ENCODE measurements at places on chromosomes 4 and X.

- no peak for DNase-seq
Measured at GRCh38 chrX:69396916-69397315, 107.2 kb upstream of the NALF2 start.

GRCh38 chr4:16437836-16438235 is 211.6 kb upstream of the TAPT1 start:
- DNase-seq: no peak

DNA sequence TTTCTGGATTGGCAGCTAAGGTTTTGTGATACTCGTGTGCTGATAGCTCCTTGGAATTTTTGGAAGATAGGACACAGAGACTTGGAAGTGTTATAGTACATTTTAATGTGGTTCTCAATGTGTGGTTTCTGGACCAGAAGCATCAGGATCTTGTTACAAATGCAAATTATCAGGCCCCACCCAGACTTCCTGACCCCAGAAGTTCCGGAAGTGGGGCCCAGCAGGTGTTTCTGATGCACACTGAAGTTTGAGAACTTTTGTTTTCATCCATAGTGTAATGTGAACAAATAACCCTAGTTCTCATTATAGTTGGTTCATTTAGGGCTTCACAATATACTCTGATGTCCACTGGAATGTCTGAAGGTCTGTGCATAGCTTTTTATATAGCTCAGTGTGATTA is 49.6 kb downstream of the LAMP2 start:
- DNase-seq: no peak

DNA sequence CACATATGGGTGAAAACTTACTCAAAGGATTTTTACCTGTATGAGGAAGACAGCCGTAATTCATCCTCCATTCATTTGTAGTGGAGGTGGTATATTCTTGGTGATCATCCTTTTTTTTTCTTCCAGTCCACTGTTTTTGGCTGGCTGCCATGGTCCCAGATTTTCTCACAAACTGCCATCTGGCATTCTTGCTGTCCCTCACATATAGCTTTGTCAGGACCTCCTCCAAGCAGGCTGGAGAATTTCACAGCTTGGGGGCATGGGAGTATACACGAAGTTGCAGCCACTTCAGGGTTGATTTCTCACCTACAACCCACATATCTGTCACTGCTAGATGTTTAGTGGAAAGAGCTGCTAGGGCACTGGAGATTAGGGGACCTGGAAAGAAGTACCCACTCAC is 401.0 kb downstream of the IL1RAPL1 start:
- DNase-seq: no peak

- no peak for DNase-seq
Measured at GRCh38 chr4:30972542-30972941, 252.4 kb downstream of the PCDH7 start.

DNA sequence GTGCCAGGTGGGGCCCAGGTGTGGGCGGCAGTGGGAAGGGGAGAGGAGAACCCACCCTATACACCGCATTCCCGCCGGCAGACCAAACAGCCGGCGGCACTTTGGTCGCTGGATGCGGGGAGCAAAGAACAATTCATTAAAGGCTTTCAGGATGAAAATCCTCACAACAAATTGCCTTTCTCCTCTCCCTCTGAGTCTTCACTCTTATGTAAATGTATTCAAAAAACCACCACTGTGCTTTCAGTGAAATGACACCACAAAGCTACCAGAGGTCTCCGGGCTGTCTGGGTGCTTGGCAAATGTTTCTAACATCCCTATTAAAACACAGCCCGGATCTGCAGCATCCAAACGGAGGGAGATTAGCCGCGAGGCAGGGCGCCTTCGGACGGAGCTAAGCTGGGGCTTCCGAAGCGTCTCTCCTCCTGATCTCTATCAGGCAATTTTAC is 171.8 kb upstream of the TBL1X start:
- no peak for DNase-seq

- no peak for DNase-seq
Measured at GRCh38 chrX:22399437-22400192, 126.9 kb downstream of the CBLL2 start.

DNA sequence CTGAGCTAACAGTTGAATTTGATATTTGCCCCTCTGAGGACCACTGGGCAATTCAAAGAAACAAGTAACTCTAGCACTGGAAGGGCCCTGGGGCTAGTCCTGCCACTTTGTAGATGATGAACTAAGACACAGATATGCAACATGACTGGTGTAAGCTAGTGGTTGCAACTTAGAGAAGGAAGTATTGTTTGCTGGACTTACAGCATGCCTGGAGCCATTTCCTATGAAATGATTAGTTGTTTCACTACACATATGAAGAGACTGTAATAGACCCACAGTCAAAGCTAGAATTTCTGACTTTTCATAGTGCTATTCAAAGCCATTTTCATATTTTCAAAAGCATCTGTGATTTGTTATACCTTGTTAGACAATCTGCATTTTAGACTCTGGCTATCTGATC is 96.2 kb downstream of the TSPAN7 start:
- no peak for DNase-seq

- DNase-seq: no peak
Measured at GRCh38 chrX:81195712-81196111, 6.0 kb downstream of the HMGN5 start.

DNA sequence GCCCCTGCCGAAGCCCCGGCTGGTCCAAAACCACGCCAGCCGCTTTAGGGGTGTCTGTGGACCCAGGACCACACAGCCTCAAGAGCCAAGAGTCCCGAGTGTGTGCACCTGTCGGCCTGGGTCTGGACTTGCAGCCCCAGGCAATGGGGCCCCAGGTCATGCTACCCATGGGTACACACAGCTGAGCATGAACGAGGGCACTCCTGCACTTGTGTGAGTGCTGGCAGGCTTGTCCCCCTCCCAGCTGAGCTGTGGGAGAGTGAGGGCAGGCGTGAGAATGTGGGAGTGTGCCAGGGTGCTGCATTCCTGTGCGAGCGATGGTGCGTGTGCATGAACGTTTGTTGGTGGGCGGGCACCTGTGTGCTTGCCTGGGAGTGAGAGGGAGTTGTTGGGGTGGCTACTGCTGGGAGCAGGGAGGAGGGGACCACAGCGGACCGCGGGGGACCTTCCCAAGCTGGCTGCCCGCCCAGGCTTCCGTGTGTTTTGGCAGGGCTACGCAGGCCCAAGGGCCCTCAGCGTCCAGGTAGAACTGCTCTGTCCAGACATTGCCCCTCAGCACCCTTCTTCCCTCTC is 30.8 kb downstream of the BLOC1S4 start:
- no peak for DNase-seq

DNA sequence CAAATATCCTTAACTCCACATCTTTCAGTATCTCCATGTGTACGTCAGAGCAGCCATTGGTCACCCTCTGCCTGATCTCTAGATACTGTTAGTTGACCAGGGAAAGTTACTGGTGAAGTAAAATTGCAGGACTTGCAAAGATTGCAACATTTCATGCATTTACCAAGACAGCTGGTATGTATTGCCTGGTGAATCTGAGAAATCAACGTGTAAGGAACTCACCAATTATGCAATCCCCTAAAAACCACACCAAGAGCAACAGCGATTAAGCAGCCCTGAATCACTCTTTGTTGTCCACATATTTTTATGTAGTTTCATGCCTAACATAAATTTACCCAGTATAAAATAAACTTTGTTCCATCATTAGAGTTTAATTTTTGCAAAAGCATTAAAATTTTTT is 271.2 kb downstream of the NLGN4X start:
- no peak for DNase-seq

GRCh38 chrX:20046223-20046622 is 55.4 kb upstream of the BCLAF3 start:
- DNase-seq: no peak

- DNase-seq: no peak
Measured at GRCh38 chr4:80918004-80918403, 112.5 kb upstream of the BMP3 start.

- peak; percentile 78 for DNase-seq
Measured at GRCh38 chr4:119628281-119629141, at the start of gene PDE5A. Gene PDE5A, minus strand, starts transcription at chr4:119628804. Its CDS starts 133 bp downstream, at chr4:119628671.

DNA sequence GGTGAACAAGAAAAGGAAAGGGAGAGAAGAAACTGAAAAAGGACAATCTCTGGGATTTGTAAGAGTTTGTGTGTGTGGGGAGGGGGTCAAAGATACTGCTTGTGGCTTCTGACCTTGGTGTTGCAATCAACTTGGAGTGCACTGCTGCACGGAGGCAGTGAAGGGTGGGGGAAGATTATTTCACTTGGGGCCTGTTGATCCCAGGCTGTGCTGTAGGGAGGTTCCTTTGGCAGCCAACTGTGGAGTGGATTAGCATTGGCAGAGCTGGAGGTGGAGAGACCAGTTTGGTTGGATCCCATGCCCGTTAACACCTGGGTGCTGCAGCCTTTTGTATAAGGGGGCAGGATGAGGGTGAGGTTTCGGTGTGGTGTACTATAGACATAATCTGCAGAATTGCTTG is 38.2 kb downstream of the AFF1 start:
- DNase-seq: peak; percentile 81

DNA sequence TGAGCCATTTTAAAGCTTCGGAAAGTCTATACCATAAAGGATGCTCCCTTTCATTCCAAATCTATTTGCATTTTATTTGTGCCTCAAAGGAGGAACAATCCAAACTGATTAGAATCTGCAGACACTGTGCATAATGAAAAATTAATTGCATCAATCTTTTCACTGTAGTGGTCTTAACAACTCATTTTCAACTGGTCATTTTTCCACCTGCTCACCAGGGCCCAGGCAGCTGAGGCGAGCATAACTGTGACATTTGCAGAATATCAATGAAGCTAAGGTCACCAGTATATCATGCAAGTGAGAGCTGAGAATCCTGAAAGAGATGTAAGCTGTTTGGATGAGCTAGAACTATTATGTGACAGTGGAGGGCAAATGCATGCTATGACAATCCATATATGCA is 387.3 kb upstream of the TECRL start:
- DNase-seq: no peak

GRCh38 chr4:109134268-109134667 is 168.2 kb downstream of the COL25A1 start:
- DNase-seq: no peak

DNA sequence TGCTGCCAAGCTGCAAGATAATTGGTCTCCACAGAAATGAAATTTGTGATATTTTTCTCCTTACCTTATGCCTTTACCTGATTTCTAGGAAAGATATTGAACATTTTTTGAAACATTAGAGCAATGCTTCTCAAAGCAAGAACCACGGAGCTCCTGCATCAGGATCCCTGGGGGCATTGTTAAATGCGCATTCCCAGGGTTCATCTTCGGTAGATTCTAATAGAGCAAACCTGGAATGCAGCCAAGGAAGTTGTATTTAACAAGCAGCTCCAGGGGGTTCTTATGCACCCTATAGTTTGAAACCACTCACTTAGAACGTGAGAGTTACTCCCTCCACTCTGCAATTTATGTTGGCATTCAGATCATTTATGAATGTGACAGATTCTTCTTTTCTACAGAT is 126.2 kb downstream of the SLC39A8 start:
- no peak for DNase-seq

- no peak for DNase-seq
Measured at GRCh38 chr4:72629540-72629939, 60.5 kb upstream of the ADAMTS3 start.

DNA sequence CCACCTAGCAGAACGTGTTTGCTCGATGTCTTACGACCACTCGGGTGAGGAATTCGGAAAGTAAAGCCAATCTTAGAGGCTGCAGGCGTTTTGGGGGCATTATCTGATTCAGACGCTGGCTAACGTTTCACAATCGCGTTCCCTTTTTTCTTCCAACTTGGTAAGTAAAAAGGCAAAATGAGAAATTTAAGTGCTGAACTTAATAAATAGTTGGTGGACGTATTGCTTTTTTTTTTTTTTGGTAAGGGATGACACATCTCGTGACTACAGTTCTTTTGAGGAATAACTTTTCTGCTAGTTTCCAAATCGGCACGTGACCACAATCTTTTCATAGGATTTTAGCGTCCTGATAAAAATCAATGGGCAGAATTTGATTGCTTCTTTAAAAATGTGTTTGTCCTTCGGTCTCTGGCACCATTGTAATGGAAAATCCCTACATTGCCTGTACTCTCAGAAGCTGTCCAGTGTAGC is 848 bp downstream of the RAB9A start:
- no peak for DNase-seq

GRCh38 chrX:145856181-145856580 is 38.6 kb downstream of the SLITRK2 start:
- DNase-seq: no peak

DNA sequence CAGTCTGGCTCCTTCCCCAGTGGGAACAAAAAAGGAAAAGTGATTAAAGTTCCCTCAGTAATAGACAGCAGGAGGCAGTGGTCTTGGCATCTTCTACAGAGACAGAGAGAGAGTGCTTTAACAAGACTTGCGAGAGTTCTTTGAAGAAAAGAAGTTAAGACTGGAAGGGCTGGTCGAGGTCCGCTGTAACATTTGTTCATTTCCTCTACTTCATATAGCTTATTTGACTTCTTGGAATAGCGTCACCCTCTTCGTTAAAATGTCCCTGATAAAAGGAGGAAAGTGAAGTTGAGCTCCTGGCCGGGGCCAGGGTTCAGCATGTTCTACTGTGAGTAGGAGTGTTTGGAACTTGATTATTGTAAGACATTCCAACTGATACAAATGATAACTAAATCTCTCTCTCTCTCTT is 179.8 kb downstream of the SLIT2 start:
- no peak for DNase-seq

- DNase-seq: peak; percentile 7
Measured at GRCh38 chrX:73214426-73215094, at the start of gene NAP1L2. Gene NAP1L2, minus strand, starts transcription at chrX:73214851. Its CDS starts 359 bp downstream, at chrX:73214492.

DNA sequence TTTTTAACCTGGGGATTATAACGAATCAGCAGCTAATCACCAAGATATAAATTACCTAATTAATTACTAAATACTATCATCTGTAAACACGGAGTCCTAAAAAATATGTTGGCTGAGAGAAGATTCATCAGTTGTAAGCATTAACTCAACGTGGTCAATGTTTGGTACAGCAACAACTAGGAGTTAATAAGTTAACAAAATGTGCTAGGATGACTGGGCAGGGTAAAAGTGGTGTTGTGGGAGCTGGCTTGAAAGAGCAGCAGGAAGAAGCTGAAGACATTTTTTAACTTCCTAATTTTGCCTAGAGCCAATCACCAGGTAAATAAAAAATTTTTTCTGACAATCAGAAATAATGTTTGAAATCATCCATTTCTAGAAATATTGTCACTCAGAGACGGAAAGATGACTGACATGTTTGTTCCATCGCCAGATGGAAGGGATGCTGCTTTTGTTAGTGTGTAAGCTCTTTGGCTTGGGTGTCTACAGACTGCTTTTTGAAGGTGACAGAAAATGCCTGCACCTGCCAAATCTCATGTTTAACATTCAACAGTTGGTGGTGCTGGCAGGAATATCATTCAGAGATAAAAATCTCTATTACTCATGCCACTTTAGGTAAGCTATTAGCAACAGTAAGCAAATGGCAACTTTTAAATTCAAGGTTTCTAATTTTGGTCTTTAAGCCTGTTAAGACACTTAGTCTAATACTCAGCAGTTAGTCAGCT is 1126.9 kb downstream of the STPG2 start:
- DNase-seq: no peak

DNA sequence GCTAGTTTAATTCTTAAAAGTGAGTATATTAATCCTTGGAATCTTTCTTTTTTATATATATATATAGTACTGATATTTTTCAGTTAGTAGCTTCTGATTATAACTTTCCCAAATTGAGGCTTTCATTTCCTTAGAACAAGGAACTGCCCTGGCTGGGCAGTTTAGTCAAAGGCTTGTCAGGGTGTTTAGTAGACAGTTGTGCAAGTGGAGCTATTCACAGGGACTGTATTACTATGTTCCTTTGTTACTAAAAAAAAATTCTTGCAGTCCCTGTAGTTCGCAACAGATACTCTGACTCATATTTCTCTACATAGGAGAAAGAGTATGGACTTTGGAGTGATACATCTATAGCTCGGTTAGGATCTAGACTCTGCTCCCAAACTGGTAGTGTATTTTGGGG is 20.8 kb downstream of the USO1 start:
- no peak for DNase-seq

- no peak for DNase-seq
Measured at GRCh38 chr4:16026160-16026761, 57.6 kb downstream of the PROM1 start.
